BJ (cell line): ENCODE measurements at places on chromosomes 6 and 20.

GRCh38 chr20:39670988-39671387 lies 708.8 kb downstream of the DHX35 start:
- no peak for DNase-seq

DNA sequence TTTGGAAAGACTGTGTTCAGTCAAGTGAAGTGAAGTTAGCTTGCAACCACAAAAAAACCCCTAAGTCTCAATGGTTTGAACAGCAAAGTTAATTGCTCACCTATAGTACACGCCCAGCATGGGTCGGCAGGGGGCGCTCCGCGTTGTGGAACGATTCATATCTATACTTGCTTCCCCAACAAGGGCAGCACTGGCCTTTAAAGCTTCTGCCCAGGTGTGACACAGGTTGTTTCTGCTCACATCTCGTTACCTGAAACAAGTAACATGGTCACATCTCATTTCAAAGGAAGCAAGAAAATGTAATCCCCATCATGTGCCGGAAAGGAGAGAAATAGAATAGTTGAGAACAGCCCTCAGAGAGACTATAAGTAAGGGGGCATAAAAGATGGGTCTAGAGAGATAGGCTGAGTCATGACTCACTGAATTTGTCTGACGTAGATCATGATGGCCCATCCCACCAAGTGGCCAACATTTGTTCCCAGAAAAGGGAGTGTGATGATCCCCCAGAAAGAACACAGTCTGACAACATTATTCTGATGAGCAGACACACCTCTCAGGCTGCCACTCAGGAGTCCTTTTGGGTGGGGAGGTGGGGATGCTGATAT lies 29.0 kb downstream of the HNF4A start:
- DNase-seq: no peak

GRCh38 chr6:52670502-52671409 lies at the start of gene TMEM14A:
Gene TMEM14A (plus strand): TSS chr6:52671113. CDS start chr6:52677103, 5,990 bp downstream.
- peak; percentile 67 for DNase-seq

- DNase-seq: no peak
Measured at GRCh38 chr6:8750627-8751026, 315.3 kb upstream of the SLC35B3 start.

DNA sequence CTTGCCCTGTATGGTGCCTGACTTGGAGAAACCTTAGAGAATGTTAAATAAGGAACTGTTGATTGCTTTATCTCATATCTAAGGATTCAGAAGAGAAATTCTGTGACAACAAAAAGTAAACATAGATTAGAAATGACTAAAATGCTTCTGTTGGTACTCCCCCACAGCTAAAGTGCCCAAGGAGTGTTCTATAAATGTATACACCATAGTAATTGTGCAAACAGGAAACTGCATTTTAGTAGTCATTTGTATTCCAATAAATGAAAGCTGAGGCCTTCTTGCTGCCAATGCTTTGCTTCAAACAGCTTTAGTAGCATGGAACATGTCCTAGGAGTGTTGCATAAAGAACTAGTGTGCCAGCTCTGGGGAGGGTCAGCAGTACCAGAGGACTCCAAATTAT lies 343.7 kb upstream of the IRAK1BP1 start:
- no peak for DNase-seq

DNA sequence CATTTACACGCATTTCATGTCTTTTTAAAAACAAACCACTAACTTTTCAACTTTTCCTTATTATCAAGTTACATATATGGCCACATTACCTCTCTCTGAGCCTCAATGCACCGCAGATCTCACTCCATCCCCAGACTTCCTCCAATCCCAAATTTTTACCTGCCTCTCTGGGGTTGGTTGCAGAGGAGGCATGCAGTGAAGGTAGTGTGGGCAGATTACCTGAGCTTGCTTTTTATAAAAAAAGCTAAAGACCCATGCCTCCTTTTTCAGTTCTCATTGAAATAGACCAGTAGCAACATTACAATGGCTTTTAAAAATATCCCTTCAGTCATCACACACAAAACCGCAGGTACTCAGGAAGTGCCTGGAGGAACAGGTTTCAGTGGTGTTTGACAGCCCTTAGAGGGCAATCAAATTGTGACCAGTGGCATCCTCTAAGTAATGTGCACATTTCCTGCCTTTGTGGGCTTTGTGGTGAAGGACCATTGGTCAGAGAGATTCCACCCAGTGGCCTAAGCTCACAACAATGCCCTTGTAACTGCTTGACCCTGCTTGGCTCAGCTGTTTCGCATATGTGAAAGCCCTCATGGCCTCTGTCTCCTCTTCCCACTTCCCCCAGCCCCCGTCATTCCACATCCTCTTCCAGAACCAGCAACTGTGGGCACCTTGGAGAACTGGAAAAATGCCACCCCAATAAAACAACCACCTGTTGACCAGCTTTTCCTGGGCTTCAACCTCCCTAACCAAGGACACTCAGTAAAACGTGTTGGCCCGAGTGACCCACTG lies 30.2 kb upstream of the IL17A start:
- DNase-seq: no peak

GRCh38 chr6:28738396-28738765 lies 185.4 kb downstream of the TRIM27 start:
- no peak for DNase-seq

- no peak for DNase-seq
Measured at GRCh38 chr6:89689732-89690131, 51.2 kb upstream of the LYRM2 start.

DNA sequence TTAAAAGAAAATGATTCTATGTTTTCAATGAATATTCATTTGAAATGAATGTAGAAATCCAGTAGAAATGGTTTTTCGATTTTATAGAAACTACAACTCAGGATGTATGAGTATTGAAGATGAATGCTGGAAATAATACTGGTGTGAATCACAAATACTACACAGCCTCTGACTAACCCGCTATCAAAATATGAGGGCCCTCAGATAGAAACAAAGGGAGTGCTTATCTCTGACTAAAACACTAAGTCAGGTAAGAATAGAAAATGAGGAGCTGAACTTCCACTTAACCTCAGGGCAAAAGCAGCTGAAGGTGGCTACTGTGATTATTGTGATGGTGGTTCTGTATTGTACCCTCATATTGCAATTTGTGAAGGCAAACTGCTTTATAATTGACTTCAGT lies 220.9 kb upstream of the RNF217 start:
- DNase-seq: no peak

DNA sequence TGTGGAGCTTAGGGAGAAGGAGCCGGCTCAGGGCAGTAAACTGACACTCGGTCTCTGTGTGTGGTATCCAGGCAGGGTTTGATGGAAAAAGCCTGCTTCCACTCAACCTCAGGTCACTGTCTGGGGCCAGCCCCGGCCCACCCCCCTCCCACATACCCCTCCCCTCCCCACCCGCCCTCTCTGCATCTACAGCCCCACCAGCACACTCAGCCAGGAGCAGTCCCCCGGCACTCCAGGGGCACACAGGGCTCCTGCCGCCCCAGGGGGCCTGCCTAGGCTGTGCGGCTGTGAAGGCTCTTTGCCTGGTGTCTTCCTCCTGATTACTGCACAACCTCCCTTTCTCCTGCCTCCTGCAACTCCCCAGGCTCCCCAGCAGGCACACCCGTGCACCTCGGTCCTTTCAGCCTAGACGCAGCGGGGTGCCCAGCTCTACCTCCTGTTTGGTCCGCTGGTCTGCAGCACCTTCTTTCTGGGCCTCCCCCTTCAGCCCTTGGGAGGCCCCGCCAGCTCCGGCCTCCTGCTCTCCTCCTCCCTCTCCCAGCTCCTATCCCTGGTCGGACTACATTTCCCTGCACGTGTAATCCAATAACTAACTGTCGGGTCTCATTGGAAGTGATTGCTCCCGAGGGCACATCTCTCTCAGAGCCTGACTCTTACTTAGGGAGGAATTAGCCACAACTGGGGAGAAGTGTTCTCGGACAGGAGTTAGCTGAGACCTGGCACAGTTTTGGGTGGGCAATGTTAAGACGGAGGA lies 1.3 kb upstream of the FOXF2 start:
- no peak for DNase-seq

- DNase-seq: no peak
Measured at GRCh38 chr6:130559166-130559565, 193.3 kb downstream of the TMEM200A start.

- DNase-seq: peak; percentile 63
Measured at GRCh38 chr6:134750669-134751068, 199.2 kb downstream of the ALDH8A1 start.

DNA sequence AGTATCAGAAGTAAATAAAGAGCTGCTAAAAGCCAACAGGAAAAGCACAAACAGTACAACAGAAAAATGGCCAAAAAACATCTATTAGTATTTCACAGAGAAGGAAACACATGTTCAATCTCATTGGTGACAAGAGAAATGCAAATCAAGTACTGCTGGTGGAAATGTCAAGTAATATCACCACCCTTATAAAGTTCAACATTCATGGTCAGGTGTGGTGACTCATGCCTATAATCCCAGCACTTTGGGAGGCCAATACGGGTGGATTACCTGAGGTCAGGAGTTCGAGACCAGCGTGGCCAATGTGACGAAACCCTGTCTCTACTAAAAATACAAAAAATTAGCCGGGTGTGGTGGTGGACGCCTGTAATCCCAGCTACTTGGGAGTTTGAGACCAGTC lies 42.8 kb downstream of the ESF1 start:
- DNase-seq: no peak

- no peak for DNase-seq
Measured at GRCh38 chr6:39085129-39085797, 29.7 kb downstream of the SAYSD1 start.

GRCh38 chr20:2103461-2104153 lies 2.0 kb downstream of the STK35 start:
- no peak for DNase-seq

DNA sequence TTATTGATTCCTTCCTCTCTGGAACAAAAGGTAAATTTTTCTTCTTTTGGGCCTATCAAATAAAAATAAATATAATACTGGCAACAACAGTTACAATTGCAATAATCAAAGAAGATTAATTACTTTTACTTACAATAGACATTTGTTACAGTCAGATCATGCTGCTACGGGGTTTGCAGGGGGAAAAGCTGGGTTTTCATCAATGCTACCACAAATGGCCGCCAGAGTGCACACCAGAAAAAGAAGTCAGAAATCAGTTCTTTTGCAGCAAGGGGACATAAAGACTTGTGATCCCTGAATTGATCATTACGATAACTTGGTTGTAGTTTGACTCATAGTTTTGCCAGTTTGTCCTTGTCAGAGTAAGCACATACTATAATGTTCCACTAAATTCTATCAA lies 714.5 kb upstream of the EYS start:
- no peak for DNase-seq

GRCh38 chr6:100657678-100658330 lies 193.1 kb upstream of the SIM1 start:
- no peak for DNase-seq

GRCh38 chr20:50294164-50295088 lies 103.8 kb downstream of the CEBPB start:
- DNase-seq: no peak

DNA sequence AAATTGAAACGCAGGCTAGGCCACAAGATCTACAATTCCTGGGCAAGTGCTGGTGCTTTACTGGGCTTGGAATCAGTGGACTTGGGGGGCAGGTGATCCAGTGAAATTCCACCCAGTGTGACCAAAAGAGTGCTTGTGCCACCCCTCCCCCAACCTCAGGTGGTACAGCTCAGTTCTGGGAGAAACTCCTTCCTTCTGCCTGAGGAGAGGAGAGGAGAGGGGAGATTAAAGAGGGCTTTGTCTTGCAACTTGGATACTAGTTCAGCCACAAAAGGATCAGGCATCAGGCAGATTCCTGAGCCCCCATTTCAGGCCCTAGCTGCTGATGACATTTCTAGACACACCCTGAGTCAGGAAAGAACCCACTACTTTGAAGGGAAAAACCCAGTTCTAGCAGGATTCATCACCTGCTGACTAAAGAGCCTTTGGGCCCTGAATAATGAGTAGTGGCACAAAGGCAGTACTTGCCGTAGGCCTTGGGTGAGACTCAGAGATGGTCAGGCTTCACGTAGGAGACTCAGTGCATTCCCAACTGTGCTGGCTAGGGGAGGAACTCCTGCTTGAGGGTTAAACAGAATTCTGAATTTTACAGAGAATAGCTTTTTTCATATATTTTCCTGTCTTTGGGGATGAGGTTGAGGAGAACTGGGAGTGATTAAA lies 446.7 kb downstream of the BMP2 start:
- no peak for DNase-seq

- DNase-seq: no peak
Measured at GRCh38 chr6:48817333-48818051, 645.6 kb downstream of the MMUT start.

DNA sequence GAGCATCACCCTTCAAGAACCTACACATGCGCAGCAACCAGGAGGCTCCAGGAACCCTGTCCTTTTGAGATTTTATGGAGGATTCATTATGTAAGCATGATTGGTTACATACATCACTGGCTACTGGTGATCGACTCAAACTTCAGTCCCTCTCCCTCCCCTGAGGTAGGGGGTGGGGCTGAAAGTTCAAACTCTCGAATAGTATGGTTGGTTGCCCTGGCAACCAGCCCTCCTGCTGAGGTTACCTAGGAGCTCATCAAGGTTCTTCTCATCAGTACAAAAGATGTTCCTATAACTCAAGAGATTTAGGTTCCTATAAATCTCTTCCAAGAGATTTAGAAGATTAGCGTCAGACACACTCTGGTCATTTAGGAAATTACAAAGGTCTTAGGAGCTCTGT lies 21.9 kb upstream of the ZSCAN9 start:
- DNase-seq: no peak

DNA sequence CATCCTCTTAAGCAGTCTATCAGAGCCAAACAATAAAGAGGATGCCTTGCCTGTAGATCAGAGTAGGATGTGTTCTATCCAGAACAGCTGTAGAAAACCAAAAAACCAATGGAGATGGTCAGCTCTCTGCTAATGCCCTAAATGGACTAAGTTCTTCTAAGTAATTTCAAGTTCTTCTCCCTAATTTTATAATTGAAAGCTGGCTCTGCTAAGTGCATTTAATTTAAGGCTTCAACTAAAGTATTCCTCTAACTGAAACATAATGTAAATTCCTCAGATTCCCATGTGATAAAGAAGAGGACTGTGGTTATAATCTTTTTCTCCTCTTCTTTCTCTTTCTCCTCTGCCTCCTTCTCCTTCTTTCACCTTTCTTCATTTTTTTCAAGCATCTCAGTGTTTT lies 709.5 kb downstream of the KIF16B start:
- no peak for DNase-seq

DNA sequence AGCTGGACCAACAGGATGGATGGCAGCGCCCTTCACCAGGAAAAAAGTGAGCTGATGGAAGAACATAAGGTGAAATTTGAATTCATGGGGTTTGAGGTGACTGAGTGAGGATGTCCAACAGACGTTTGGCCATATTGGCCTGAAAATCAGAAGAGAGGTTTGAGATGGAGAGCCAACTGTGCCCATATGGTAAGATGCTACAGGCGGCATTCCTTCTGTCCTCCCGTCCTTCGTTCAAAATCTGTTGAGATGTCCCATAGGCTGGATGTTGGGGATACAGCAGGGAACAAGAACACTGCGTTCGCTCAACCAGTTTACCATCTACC lies 468 bp upstream of the CMTR1 start:
- DNase-seq: no peak

DNA sequence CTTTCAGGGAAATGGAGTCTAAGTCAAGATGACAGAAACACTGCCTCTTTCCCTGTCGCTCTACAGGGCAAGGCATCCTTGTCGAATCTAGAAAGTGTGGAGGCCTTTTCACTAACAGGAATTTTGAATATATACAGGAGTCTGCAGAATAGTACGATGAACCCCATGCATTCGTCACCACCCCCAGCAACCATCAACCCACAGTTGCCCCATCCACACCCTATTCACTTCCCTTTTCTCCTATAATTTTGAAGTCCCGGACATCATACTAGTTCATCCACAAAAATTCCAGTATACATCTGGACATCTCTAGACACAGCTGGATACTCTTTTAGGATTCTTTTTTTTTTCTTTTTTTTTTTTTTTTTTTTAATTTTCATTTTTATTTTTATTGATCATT lies 80.7 kb upstream of the RIN2 start:
- no peak for DNase-seq

GRCh38 chr6:118468682-118469465 lies 79.2 kb upstream of the PLN start:
- DNase-seq: no peak
